Astrocyte of the spinal cord (primary cell): ENCODE measurements at places on chromosomes 5 and 9.

DNA sequence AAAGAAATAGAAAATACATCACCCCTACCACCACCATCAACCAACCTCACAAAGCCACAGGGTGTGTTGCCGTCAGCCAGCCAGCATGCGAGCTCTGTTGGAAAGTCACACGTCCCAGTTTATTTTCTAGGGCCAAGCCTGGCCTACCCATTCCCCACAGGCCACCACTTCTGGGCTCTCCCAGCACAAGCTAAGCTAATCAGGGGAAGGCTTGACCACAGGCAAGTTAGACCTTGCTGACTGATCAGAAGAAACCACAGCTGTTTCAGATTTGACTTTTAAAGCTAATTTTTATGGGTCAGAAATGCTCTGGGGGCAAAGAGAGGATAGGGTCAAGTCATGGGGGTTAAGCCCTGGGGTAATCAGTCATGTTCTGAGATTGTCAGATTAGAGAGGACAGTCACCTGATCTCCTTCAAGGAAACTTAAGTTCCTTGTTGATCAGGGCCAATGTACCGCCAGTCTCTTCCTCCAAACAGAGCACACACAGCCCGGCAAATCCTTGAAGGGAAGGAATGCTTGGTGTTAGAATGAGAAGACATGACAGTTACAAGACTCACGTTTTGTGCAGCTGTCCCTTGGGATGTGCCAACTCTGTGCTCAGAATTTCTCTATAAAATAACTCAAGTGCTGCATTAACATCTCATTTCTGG lies 7.6 kb downstream of the SHB start:
- no peak for DNase-seq

DNA sequence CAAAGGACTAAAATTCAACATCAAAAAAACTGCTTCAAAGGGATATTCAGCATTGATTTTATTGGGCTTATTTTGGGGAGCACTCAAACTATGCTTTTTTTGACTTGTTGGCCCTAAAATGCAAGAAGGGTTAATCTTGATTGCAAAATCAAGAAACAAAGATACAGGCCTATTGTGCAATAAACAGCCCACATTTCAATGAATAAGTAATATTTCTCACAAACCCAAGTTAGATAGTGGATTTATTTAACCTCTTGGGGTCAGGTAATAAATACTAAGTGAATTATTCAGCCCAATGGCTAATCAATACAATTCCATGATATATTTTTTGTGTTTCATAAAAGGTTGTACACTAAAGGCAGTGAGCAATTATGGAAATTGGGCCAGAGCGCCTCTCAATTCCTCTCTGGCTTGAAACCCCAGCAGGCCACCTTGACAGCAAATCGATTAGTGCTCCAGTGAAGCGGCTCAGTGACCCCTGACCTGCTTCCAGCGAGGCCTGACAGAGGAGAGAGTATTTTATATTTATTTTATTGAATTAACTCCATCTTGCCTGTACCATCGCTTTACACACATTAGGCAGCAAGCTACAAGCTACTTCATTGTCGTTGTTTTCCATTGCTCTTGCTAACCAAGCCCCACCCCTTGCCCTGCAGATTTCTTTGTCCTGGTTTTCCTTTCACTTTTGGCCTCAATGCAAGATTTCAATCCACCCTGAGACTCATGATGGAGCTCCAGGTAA lies 65.5 kb downstream of the EBF1 start:
- DNase-seq = peak; percentile 50

DNA sequence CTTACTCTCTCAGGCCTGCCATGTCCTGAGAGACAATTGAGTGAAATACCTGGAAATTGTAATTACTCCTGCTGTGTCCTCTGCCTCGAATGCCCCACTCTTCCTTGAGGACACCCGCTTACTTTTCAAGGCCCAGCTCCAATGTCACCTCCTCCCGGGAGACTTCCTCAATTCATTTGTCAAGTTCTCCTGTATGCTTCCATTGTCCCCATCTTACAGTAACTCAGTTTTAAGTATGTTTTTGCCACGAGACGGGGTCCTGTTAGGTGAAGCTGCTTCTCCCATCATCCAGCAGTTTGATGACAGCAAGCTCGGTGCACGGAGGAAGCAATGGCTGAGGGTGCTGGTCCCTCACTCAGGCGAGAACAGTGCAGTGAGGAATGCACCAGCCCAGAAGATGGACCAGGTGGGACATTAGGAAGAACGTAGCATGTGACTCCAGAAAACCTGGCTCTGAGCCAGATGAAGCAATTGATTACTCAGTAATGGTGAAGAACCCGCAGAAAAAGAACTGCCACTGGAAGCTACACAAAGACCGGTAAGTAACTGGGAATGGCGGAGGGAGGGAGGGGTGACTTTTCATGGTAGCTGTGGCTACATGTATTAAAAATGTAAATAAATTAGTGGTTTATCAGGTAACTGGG lies 274.8 kb downstream of the DENND1A start:
- no peak for DNase-seq

- no peak for DNase-seq
Observed at GRCh38 chr9:107447834-107448233, 41.7 kb downstream of the KLF4 start.

DNA sequence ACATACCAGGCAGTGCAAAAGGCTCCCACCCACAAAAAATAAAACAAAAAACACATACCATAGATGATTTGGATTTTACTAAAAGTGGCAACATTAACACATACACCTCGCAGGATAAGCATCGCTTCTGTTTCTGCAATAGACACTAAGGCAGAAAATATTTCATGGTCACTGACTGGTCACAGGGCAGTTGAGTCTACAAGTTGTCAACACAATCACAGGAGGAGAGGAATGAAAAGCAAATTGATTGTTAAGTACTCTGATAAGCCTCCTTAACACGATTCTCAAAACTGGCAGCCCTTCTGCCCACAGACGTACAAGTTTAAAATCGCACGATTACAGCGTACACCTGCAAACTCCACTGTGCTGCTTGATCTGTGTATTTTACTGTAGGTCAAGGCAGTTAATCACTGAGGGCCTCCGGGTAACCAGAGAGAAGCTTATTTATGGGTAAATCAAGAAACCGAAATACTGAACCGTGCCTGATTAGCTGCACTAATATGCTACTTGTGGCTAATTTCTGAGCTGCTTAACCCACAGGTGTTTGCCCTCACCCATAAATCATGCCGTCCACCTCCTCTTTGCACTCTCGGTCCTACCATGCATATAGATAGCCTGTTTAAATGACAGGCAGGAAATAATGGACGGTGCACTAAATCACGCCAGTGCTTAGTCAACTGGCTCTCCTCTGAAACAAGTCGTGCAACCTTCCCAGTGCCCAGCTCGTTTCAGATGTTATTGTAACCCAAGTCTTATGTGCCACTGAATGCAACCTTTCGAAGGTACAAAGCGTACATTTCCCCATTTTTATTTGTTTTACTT lies 659.4 kb upstream of the ADAMTS16 start:
- DNase-seq = no peak

DNA sequence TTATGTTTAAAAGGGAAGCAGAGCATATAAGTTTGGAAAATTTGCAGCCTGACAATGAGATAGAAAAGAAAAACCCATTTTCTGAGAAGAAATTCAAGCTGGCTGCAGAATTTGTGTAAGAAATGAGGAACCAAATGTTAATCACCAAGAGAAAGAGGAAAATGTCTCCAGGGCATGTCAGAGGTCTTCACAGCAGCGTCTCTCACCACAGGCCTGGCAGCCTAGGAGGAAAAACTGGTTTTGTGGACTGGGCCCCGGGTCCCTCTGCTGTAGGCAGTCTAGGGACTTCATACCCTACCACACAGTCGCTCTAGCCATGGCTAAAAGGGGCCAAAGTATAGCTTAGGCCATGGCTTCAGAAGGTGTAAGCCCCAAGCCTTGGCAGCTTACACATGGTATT lies 32.1 kb upstream of the HSD17B4 start:
- no peak for DNase-seq

GRCh38 chr5:69130241-69130640 lies 36.4 kb downstream of the SLC30A5 start:
- DNase-seq = no peak

- peak; percentile 29 for DNase-seq
Observed at GRCh38 chr5:125026867-125027731, 280.7 kb upstream of the ZNF608 start.
